ENCODE measurements at places on chromosomes 7 and 10.

DNA sequence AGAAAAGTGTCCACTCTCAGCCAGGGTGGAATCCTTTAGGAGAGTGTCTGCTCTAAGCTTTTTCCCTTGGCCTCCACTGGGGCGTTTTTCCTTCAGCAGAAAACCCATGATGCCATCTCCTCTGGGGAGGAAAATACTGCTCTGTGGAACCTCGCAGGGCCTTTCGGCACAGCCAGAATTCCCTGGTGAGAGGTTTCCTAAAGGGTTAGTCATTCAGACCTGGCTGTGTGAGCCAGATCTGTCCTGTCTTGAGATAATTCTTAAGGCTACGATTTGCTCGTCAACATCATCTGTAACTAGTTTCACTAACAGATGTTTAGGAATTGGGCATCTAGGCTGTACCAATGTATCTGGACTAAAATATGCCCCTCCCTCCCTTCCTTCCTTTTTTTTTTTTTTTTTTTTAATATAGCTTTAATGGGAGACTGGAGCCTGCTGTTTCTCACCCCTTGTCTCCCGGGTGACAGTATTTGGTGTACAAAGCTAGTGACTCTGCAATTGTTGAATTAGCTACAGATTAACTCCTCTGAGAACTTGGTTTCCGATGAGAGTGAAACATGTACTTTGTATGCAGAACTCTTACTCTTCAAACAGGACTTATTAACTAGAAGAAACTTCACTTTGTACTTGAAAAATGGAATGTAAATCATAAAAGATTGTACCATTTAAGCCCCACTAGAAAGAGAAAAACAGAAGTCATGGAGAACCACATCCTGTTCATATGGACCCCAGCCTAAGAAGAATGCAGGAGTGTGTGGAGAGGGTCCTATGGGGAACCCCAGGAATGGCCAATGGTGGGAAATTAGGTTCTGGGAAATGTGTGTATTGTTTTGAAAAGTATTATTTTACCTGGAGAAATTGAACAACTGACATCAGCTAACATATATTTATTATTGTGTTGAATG, 230.9 kb downstream of the CAMK1D start:
- no peak for DNase-seq

- DNase-seq = no peak
These were observed 151.1 kb downstream of the SH3PXD2A start for GRCh38 chr10:103703941-103704919.

DNA sequence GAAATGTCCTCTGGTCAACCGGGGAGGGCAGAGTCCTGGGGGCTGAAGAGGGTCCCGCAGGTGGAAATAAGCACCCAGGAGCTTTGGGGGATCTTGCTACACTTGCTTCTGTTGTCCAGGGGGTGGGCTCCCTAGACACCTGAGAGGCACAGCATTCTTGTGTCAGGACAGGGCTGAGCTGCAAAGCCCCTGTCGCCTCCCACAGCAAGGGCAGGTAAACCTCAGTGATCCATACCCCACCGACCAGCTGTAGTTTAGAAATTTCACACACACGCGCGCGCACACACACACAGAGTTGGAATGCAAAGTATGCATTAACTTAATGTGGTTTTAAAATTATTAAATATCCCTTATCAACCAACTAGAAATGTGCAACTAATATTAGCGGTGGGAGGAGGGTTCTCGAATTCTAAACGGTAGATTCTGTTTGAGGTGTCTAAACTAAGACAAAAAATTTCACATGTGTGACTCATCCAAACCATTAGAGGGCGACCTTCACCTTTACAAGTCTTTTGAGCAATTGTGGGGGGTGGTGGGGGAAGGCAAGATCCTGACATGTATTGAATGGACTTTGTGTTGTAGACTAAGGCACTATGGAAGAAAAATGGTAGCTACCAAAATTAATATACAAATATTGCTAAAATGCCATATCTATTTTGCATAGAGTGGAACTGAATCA, 34.3 kb upstream of the PTF1A start:
- peak; percentile 48 for DNase-seq

DNA sequence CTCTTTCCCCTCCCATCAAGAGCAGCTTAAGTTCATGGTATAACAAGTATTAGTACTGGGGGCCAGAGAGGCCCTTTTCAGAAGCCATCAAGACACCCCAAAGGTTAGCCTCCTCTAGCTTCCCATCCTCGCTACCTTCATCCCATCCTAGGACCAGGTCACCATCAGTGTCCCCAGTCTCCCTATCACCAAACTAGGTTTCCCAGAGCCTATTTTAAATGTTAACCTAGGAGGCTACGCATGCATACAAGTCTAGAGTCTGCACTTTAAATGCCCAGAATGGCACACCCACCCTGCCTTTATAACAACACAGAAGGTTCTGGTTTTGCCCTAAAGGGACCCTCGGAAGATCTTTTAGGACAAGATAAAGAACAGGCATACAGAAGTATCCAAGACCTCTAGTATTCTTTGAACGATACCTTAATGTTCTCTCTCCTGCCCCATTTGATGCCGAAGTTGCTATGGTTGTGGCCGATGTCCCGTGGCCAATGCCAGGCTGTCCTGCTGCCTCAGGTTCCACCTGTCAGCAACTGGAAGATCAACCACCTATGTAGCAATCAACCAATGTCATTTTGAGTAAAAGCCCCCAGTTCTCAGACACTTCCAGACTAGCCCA, 2.2 kb downstream of the GPRIN2 start:
- no peak for DNase-seq

GRCh38 chr7:50119815-50120637, 27.0 kb upstream of the ZPBP start:
- DNase-seq = peak; percentile 37

DNA sequence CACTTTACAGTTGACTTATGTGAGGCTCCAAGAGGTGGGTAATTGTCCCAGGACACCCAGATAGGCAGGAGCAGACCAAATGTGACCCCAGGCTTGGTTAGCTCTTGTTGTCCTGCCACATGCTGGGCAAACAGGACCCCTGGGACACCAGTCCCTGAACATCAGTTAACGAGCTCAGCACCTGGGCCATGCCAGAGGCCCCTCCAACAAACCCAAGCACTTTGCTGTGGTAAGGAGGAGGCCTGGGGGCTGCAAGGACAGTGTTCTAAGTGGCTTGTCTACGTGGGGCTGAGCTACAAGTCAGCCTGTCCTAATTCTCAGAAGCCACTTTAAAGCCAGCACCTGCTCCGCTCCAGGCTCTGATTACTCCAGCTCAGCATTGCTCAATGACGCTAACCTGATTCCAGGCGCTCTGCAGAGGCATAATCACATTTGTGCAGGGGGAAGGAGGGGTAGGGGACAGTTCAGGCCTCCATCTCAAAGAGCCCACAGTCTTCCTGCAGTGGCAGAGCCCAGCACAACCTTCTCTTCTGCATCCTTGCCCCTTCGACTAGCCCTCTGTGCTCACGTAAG, 57.2 kb downstream of the DDC start:
- peak; percentile 16 for DNase-seq

GRCh38 chr10:129465796-129466702, 992 bp upstream of the MGMT start:
- no peak for DNase-seq

DNA sequence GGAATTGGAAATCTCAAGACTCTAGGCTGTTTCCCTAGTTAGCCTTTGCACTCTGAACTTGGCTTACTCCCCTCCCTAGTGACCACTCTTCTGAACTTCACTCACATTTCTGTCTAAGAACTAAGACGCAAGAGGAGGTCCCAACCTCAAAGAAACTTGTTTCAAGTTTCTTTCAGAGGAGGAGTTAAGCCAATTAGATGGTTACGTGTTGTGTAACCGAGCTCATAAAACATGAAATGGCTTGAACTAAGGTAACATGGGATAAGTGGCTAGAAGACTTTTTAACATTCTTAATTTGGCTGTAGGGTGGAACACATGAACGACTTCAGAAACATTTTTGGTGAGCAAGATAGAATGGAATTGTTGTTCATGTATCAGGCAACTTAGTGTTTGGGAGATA, 39.5 kb upstream of the SEC61G start:
- no peak for DNase-seq

DNA sequence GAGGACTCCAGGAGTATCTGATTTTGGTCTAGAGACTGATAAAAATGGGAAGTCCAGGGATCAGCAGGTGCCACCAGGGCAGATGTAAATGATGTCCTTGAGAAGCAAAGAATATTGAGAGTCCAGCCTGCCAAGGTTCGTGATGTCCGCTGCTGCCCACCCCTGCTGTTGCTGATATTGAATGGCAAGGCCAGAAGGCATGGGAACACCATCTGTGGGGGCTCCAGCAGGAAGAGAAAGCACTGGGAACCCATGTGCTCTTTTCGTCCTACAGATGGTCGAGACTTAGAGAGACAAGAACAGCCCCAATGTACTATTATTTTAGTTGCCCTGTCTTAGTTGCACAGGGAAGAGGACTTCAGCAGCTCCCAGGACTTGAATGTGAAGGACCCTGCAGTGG, 363.9 kb downstream of the GALNT17 start:
- DNase-seq = no peak

- DNase-seq = no peak
These were observed 46.9 kb upstream of the STK17A start for GRCh38 chr7:43535810-43536585.

DNA sequence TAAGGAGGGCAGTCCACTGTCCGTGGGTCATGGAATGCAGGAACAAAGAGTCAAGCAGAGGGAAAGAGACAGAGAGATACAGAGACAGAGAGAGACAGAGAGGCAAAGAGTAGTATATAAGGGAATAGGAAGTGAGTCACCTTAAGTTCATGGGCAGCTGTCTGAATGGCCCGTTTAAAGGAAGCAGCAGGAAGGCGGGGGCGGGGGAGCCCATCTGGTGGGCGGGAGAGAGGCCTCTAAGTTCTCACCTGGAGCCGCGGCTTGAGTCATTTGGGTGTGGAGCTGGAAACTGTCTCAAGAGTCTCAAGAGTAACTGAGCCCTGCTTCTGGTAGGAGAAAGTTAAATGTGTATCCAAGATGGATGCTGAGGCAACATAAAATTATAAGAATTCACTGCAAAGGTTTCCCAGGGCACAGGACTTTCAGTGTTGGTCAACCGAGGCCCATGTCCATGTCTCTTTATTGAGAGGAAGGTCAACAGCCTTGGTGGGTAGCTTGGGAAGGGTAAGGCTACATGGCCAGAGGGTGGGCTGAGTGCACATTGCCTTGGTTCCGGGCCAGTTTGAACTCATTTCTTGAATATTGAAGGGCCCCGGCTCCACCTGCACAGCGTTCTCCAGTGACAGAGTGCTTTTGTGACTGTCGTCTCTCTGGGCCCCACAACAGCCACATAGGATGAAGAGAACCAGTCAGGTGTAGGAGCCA, 85.5 kb upstream of the CACUL1 start:
- no peak for DNase-seq

GRCh38 chr7:148524479-148525224, 65.9 kb upstream of the C7orf33 start:
- DNase-seq = no peak

Measured in D341Med (cell line).